ENCODE measurements at places on chromosomes 5 and 9.
A peak's percentile ranks its signal among the peaks of the same experiment; 100 is the strongest.

GRCh38 chr9:134888603-134889190 lies 8.1 kb downstream of the FCN2 start:
- DNase-seq, result no peak

GRCh38 chr5:81226286-81226685 lies 6.8 kb upstream of the CKMT2 start:
- DNase-seq, result no peak

DNA sequence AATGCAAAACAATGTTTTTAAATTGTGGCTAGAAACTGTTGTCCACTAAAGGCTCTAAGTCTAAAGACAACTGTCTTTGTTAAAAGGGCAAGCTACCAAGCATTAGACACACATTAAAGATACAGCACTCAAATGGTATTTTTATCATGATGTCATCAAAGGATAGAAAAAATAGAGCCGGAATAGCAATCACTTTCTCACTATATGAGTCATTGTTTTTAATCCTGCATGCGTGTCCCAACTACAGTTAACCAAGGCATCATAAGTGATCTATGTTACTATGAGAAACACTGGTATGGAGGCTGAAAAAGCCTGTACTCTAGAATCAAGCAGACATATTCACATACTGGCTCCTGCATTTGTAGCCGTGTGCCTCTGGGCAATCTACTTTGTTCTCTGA lies 1.9 kb upstream of the PJA2 start:
- no peak for DNase-seq

DNA sequence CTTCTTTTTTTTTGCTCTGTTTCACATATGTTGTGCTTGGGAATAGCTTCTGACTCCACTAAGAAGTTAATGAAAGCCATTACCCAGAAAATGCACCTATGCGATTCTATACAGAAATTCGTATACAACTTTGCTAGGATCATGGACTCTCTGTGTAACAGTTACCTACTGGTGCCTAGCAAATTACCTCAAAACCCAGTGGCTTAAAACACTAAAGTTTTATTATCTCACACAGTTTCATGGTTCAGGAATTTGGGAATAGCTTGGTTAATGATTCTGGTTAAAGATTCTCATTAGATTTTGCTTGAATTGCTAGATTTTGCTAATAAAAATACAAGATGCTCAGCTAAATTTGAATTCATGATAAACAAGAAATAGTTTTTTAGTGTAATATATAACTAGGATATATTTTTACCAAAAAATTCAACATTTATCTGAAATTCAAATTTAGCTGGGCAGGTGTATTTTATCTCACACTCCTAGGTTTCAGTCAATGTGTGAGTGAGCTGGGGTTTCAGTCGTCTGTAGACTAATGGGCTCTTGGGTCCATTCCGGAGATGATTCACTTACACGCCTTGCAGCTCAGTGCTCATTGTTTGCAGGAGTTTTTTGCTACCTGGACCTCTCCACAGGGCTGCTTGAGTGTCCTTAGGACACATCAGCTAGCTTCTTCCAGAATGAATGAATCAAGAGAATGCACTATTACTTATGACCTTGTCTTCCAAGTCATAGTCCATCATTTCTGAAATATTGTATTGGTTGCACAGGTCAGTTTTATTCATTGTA lies 75.1 kb downstream of the MROH2B start:
- DNase-seq, result no peak

- no peak for DNase-seq
These were observed 11.2 kb upstream of the MRNIP start for GRCh38 chr5:179869641-179870402.

GRCh38 chr9:98627296-98627695 lies 81.4 kb downstream of the GABBR2 start:
- no peak for DNase-seq

GRCh38 chr9:112863214-112863613 lies 27.5 kb downstream of the SLC46A2 start:
- no peak for DNase-seq

GRCh38 chr5:107242411-107243219 lies 428.1 kb downstream of the EFNA5 start:
- DNase-seq, result no peak

- no peak for DNase-seq
These were observed 123.6 kb downstream of the PALM2AKAP2 start for GRCh38 chr9:109903515-109904138.

- DNase-seq, result no peak
These were observed 295.9 kb upstream of the ZNF608 start for GRCh38 chr5:125042261-125042890.

GRCh38 chr5:139657363-139658321 lies 9.5 kb downstream of the CXXC5 start:
- DNase-seq, result no peak

- DNase-seq, result peak; percentile 30
These were observed 300.9 kb downstream of the RFX3 start for GRCh38 chr9:3224931-3225330.

GRCh38 chr5:173530547-173530946 lies 85.9 kb downstream of the BOD1 start:
- DNase-seq, result no peak

DNA sequence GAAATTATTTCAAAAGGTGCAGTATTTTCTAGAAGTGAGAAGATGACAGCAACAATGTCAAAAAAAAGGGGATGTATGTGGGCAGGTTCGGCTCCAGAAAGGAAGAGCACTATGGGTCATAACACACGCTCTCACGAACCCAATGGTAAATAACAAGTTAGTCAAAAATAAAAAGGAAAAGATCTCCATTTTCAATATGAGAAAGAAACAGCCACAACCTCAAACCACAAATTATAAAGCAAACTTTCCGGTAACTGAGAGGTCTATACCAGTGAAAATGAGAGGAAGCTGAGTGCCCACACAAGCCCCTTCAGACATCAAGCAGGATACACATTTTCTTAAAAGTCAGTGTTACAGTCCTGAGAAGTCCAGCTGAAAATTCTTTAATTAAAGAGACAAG lies 398.5 kb upstream of the RPS23 start:
- no peak for DNase-seq

- DNase-seq, result no peak
These were observed 2.8 kb upstream of the NKX2-5 start for GRCh38 chr5:173237875-173238220.

GRCh38 chr9:38727497-38728001 lies 7.6 kb upstream of the FAM240B start:
- DNase-seq, result no peak

GRCh38 chr9:133991964-133992779 lies at the start of gene VAV2:
VAV2 (minus strand) TSS chr9:133992324; CDS start chr9:133992278, 46 bp downstream.
- no peak for DNase-seq

GRCh38 chr9:135887585-135888050 lies 19.7 kb downstream of the CAMSAP1 start:
- DNase-seq, result no peak

DNA sequence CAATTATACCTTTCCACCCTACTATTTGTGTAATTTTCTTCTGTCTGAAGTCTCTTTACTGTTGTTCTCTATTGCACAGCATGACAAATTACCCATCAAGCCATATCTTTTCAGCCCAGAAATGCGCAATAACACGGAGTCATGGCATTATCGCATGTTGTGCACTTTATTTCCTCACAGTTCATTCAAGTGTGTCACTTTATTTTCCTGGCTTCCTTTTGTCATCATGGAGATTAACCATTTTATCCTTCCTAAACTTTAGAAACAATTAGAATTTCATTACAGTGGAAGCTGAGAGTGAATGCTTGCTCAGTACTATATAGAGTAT lies 41.3 kb upstream of the MEF2C start:
- no peak for DNase-seq

GRCh38 chr9:115694014-115694413 lies 459.6 kb upstream of the PAPPA start:
- DNase-seq, result no peak

DNA sequence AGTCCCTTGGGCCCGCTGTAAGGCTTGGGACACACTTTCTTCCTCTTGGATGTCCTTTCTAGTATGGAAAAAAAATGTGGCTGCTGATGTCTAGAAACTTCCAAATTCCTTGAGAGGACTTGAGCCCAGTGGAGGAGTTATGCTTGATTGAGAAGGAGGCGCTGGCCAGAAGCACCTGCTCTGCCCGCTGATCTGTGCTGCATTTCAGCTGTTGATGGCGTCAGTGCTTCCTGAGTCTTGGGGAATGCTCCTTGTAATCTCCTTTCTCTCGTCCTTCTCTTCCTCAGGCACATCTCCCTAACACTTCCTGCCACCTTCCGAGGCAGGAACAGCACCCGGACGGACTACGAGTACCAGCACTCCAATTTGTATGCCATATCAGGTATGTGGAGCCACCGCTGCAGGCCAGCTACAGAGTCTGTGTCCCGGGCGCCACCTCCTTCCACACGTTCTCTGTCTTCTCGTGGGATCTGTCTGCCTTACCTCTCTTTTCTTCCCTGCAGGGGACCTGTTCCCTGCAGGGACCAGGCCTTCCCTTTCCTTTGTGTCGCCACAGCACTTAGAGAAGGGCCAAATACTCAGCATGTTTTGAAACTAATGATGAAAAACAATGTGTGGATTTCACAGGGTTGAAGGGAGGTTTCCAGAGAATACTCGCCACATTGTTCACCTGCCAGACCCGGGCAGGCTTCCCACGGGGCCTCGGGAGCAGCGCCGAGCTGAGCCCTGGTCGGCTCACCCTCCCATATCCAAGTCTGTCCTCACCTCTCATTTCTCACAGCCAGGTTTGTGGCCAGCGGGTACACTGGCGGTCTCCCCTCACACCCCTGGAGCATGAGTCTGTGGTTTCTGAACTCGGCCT lies 95.2 kb downstream of the MVB12B start:
- DNase-seq, result no peak

- no peak for DNase-seq
These were observed 8.7 kb downstream of the C1QTNF2 start for GRCh38 chr5:160361624-160362228.

GRCh38 chr5:60687927-60688720 lies 11.8 kb downstream of the DEPDC1B start:
- DNase-seq, result no peak

- DNase-seq, result no peak
These were observed 70.5 kb downstream of the PIK3R1 start for GRCh38 chr5:68285851-68286611.

DNA sequence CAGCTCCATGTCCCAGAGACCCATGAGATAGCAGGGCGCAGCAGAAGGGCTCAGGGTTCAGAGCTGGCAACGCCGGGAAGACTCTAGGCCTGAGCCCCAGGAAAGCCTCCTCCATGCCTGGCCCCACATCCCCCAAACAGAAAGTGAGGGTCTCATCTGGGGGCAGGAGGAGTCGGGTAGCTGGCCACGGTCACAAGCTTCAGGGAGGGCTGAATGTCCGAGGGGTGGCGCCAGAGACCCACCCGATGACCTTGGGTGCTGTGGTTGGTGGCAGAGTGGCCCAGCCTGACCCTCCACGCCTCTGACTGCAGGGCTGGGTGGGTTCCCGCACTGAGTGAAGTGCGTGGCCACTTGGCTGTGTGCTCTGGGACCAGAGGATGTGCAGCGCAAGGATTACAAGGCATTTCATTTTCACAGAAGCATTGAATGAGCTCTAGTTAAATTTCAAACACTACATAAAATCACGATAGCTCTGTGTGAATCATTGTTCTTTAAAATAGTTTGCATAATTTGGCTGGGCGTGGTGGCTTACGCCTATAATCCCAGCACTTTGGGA lies 3.0 kb downstream of the C8G start:
- DNase-seq, result no peak

DNA sequence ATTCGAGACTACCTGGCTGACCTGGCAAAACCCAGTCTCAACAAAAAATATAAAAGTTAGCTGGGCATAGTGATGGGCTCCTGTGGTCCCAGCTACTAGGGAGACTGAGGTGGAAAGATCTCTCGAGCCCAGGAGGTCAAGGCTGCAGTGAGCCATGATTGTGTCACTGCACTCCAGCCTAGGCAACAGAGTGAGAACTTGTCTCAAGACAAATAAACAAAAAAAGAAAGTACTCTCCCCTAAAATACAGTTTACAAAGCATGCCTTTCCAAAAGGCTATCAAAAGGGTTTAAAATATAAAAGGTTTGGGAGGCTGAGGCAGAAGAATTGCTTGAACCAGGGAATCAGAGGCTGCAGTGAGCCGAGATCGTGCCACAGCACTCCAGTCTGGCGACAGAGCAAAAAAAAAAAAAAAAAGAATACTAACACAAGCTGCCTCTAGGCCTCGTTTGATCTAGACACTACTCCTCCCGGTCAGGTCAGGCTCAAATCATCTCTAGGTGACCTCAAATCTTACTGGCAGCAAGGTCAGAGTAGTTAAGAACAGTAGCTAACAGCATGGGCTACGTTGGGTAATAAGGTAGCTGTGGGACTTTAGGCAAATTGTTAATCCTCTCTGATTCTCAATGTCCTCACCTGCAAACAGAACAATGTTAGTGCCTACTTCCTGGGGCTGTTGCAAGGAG lies 9.3 kb downstream of the NAIF1 start:
- no peak for DNase-seq

DNA sequence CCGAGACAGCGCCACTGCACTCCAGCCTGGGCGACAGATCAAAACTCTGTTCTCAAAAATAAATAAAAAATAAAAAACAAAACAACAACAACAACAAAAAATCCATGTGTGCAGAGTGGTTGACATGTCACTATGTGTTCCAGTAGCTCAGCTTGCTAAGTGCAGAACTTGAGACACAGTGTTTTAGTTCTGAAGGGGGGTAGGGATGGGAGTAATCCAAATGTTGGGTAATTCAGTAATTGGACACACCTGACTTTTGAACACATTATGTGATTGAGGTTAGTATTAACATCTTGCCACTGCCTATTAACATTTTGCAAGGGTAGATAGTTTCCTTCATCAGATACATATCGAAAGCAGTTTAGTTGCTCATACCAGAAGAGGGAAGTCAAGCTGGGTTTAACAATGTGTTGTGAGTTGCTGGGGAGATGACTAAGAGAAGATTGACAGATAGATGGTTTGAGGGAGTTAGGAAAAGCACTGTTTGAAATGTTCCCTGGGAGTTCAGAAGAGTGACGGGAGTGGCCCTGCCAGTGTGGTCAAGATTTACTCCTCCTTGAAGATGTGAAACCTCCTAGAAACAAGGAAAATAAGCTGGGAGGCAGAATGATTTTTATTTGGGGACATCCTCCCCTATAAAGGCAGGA lies 928 bp downstream of the HACD4 start:
- DNase-seq, result no peak

DNA sequence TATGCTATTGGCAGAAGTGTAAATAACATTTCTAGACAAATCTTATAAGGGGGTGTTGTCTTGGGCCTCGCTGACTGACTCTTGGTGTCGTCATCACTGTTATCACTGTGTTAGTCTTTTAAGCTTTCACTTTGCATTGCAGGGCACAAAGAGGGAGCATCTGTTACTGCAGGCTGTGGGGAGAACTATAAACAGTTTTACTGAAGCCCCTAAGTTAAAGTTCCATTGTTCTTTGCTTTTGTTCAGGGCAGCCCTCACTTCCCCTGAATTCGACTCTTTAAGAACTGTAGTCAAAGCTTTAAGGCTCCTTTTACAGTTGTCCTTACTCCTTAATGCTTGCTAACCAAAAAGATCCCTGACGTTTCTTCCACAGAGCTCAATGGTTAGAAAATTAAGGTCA lies 605.0 kb downstream of the RAB3C start:
- no peak for DNase-seq

DNA sequence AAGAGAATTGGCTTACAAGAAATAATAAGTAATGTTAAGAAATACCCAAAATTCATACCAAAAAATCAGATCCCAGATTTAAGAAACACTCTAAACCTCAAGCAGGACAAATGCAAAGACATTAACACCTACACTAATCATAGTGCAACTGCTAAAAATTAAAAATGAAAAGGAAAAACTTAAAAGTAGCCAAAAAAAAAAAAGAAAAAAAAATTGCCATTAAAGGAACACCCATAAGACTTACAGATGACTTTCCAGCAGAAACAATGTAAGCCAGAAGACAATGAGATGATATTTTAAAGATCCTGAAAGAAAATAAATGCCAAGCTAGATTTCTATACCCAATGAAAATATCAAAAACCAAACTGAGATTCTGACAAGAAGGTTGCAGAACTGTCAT lies 101.5 kb downstream of the DENND1A start:
- no peak for DNase-seq
